ENCODE measurements at places on chromosomes 2 and 18.

- no peak for DNase-seq
Observed at GRCh38 chr2:161946489-161947107, 127.4 kb downstream of the DPP4 start.

GRCh38 chr2:221025398-221025797 lies 546.7 kb downstream of the EPHA4 start:
- DNase-seq: no peak

DNA sequence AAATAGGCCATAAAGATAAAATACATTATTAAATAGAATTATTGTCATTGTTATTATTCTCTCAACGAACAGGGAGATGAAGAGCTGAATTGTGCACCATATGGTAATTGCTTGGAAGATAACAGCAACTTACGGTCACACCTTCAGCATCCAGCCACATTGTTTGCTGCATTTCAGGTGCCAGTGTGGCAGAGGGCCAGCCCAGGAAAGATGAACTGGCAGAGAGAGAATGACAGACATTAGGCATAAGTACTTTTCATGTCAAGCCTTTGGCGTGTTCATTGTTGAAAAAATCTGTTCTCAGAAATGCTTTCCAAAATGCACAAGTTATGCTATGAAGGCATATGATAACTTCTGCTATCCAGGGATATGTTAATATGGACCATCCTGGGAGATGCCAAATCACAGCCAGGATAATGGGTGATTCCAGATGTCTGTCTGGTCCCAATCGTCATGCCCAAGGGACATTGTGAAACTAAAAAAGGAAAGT lies 748.6 kb upstream of the PIK3C3 start:
- DNase-seq: no peak

- no peak for DNase-seq
Observed at GRCh38 chr18:251572-251971, 16.3 kb downstream of the THOC1 start.

GRCh38 chr2:43636621-43637020 lies 439 bp upstream of the PLEKHH2 start:
- DNase-seq: no peak

DNA sequence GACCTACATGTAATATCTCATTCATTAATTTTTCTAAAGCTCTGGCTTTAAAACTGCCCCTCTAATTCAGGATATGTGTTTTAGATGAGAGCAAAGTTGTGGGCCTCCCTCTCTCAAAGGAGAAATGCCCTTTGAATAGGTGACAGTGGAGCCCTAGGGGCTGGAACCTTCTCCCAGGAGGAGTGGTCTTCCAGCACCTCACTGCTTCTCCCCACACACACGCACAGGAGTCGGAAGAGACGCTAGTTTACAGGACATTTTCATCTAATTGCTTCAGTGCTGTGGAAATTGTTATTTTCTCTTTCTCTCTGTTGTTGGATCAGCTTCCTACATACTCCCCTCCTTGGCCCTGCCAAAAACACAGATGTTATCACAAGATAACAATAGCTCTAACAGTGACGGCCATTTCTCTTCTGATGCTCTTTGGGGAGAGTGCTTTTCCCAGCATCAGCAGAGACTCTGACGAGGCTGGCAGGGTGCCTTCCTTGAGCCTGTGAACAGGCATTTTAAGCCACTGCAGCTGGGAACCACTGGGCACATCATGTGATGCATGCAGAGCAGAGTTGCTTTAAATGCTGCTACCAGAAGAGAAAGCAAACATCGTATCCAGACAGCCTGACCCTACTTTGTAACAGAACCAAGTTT lies 209.4 kb upstream of the SP5 start:
- DNase-seq: no peak
